ENCODE measurements at places on chromosomes 4 and X. TPM values are rescaled to one million over a fixed set of nuclear protein-coding genes. Genes with fewer than 3 reads are reported as not detected.

DNA sequence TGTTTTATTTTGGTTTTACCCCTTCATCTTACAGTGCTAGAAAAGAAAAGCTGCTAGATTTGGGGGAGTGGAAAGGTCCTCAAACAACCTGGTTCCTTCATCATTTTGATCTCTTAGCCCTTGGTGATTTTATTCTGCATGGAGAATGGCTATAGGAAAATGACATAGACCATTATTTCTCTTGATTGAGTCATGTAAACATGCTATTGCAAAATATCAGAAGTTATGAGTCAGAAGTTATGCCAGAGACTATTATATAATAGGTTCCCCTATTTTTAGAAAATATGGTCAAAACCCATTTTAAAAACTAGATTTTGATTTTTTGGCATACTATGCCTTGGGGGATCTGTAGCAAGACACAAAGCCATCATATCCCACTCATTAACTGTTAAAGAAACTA is 83.7 kb upstream of the FAM9C start:
- H3K27ac ChIP-seq, result no peak overlapping the region
- H3K4me3 ChIP-seq, result no peak overlapping the region
- H3K4me1 ChIP-seq, result no peaks in the 10 kb centered on the region
- no peaks in the 10 kb centered on the region for H3K36me3 ChIP-seq
- no peak for DNase-seq
- no peaks in the 10 kb centered on the region for H3K27me3 ChIP-seq

- DNase-seq, result no peak
- peaks cover 3% of the 10 kb centered on the region for H3K4me1 ChIP-seq
- peaks cover 2% of the 10 kb centered on the region for H3K27me3 ChIP-seq
- H3K4me3 ChIP-seq, result no peak overlapping the region
- H3K36me3 ChIP-seq, result no peaks in the 10 kb centered on the region
Observed at GRCh38 chr4:127601029-127601428, 31.7 kb upstream of the INTU start.

GRCh38 chrX:56782352-56782751 is 53.3 kb downstream of the NBDY start:
- DNase-seq, result no peak
- H3K27me3 ChIP-seq, result peaks cover 3% of the 10 kb centered on the region
- peaks cover 4% of the 10 kb centered on the region for H3K36me3 ChIP-seq
- no peak overlapping the region for H3K4me3 ChIP-seq

DNA sequence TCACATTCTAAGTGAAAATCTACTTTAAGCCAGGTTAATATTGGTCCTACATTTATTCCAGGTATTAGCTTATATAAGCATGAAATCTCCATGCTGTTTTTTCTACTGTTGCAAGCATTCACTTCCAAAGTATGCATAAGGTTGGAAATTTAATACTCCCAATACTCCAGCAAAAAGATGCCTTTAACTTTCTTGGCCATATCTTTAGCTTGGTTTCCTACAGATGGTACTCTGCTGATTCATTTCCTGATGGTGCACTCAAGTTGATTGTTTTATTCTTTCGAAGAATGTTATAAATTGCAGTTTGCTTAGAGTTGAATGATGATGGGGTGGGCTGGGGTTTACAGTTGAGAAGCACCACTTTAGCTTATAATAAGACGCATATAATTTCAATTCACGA is 330.2 kb downstream of the PTTG2 start:
- peaks cover 5% of the 10 kb centered on the region for H3K36me3 ChIP-seq
- no peak for DNase-seq
- no peaks in the 10 kb centered on the region for H3K4me1 ChIP-seq
- H3K4me3 ChIP-seq, result no peak overlapping the region
- no peaks in the 10 kb centered on the region for H3K27me3 ChIP-seq

DNA sequence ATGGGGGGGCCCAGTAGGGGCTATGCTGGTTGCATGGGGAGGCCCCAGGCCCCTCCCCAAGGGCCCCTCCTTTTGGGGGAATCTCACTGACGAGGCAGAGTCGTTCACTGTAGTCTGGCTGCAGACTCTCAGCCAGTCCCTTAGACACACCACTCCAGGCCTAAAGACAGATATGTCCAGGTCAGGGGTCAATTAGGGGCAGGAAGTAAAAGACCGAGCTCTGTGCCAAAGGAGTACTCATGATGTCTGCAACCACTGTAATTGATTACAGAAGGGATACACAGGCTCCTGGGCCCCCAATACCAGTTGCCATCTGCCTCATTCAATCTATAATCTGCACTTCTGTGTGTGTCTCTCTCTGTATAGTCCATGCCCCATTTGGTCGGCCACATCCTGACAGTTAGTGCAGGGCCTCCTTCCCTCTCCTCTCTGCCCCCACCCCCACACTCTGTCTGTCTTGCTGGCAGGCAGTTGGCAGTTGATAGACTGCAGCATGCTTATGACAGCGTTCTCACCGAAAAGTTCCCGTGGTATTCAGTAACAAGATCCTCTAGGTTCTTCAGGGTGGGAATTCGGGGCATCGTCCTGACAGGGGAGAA is 1.3 kb upstream of the CXorf65 start:
- peaks cover 22% of the 10 kb centered on the region for H3K4me1 ChIP-seq

GRCh38 chrX:129577473-129577872 is 37.4 kb downstream of the OCRL start:
- DNase-seq, result no peak
- no peaks in the 10 kb centered on the region for H3K4me1 ChIP-seq
- no peak overlapping the region for H3K27ac ChIP-seq
- H3K4me3 ChIP-seq, result no peak overlapping the region

- no peaks in the 10 kb centered on the region for H3K27me3 ChIP-seq
- DNase-seq, result no peak
- no peak overlapping the region for H3K4me3 ChIP-seq
- H3K36me3 ChIP-seq, result no peaks in the 10 kb centered on the region
- no peaks in the 10 kb centered on the region for H3K4me1 ChIP-seq
Observed at GRCh38 chrX:34877436-34877835, 65.2 kb upstream of the FAM47B start.

DNA sequence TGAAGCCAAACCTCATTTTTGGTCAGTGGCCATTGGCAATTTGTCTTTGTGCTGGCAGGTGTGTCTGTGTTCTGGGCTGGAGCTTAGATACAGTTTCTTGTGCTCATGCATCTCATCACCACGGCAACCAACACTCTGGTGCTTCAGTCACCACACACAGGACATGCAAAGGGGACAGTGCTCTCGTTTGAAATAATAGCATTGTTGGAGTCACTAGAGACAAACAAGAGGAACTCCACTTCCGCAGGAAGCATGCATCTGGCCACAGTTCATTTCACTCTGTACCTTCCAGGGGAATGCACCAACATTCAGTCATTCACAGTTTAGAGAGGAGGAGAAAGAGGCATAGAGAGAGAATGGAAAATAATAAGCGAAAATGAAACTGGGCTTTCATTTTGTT is 267.4 kb downstream of the ANK2 start:
- no peak overlapping the region for H3K4me3 ChIP-seq
- H3K4me1 ChIP-seq, result no peaks in the 10 kb centered on the region
- DNase-seq, result no peak
- H3K27me3 ChIP-seq, result peaks cover 9% of the 10 kb centered on the region

DNA sequence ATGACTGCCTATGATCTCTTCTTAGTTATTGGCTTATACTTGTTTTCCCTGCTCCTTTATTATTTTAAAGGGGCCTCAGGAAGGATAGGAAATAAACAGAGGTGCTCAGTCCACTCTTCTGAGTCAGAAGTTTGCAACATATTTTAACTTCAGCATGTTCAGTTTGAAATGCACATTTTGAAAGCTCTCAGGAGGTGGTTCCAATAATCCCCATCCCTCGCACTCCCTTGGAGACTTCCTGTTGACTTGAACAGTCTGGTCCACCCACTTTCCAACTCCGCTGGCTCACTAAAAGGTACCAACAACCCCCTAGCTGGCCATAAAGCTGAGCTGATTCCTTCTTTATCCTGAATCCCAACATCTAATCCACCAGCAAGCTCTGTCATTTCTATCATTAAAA is 78.3 kb upstream of the DUSP21 start:
- H3K36me3 ChIP-seq, result no peaks in the 10 kb centered on the region
- H3K4me1 ChIP-seq, result no peaks in the 10 kb centered on the region
- no peak overlapping the region for H3K4me3 ChIP-seq
- no peaks in the 10 kb centered on the region for H3K27me3 ChIP-seq
- DNase-seq, result no peak
- H3K27ac ChIP-seq, result no peak overlapping the region

- H3K27ac ChIP-seq, result peak overlapping the region; percentile 64
- H3K4me1 ChIP-seq, result no peaks in the 10 kb centered on the region
- no peaks in the 10 kb centered on the region for H3K27me3 ChIP-seq
- no peaks in the 10 kb centered on the region for H3K36me3 ChIP-seq
- no peak overlapping the region for H3K4me3 ChIP-seq
- DNase-seq, result no peak
Observed at GRCh38 chrX:46376246-46376885, 168.9 kb downstream of the ZNF674 start.

GRCh38 chrX:123869488-123869887 is 9.6 kb downstream of the XIAP start:
- H3K36me3 ChIP-seq, result no peaks in the 10 kb centered on the region
- DNase-seq, result no peak

GRCh38 chrX:41381685-41382084 is 47.7 kb downstream of the DDX3X start:
- no peak overlapping the region for H3K4me3 ChIP-seq
- H3K4me1 ChIP-seq, result no peaks in the 10 kb centered on the region
- no peaks in the 10 kb centered on the region for H3K36me3 ChIP-seq

DNA sequence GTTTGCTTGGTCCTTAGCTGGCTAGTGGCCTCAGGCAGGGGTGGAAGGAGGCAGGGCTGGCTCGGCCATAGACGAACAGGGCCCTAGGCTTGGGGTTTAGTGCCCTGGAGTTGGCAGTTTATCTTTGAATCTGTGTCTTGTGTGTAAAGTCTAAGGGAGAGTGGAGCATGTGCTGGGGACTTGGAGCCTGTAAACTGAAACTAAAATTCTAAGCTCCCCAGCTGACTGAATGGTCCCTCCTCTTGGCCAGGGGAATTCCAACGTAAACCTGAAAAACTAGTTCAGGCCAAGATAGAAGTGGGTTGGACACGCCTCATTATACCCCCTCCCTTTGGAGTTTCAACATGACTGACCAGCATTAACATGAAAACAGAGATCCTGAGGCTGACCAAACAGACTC is 46.1 kb upstream of the GPR78 start:
- H3K36me3 ChIP-seq, result peaks cover 4% of the 10 kb centered on the region
- DNase-seq, result no peak
- H3K27ac ChIP-seq, result no peak overlapping the region
- H3K27me3 ChIP-seq, result no peaks in the 10 kb centered on the region

DNA sequence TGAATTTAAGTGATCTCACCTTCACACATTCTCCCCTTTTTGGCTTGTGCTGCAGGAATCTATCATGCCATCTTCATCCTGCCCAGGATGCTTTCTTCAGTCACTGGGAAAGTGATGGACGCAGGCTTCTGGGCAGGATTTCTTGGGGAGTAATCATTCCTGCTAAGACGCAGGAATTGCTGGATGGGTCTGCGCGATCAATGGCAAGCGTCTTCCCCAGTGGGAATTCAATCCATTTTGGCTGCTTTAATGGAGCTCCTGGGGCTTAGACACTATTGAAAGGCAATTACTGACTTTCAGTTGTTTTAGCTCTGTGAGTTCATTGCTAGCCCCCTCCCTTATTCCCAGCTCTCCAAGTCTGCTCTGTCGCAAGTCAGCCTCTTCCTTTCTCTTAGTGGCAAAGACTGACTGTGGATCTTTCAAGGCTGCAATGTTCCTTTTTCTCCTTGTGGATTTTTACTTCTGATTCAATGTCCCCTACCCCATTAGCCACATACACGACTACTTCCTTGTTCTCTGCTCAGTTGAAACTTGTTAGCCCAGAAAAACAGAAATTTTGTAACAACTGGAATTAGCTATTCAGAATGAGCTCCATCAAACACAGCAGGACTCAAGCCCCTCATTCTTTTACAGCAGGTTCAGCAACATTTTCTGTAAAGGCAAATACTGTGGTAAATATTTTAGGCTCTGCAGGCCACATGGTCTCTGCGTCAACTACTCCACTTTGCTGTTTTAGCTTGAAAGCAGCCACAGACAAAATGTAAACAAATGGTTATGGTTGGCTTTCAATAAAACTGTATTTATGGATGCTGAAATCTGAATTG is 154.9 kb downstream of the ASB9 start:
- DNase-seq, result peak; percentile 37
- no peak overlapping the region for H3K4me3 ChIP-seq
- H3K4me1 ChIP-seq, result peaks cover 7% of the 10 kb centered on the region
- no peak overlapping the region for H3K27ac ChIP-seq
- H3K36me3 ChIP-seq, result no peaks in the 10 kb centered on the region
- no peaks in the 10 kb centered on the region for H3K27me3 ChIP-seq

GRCh38 chr4:72484981-72485380 is 84.0 kb downstream of the ADAMTS3 start:
- DNase-seq, result no peak
- no peak overlapping the region for H3K27ac ChIP-seq
- H3K27me3 ChIP-seq, result no peaks in the 10 kb centered on the region
- no peak overlapping the region for H3K4me3 ChIP-seq
- H3K36me3 ChIP-seq, result no peaks in the 10 kb centered on the region

DNA sequence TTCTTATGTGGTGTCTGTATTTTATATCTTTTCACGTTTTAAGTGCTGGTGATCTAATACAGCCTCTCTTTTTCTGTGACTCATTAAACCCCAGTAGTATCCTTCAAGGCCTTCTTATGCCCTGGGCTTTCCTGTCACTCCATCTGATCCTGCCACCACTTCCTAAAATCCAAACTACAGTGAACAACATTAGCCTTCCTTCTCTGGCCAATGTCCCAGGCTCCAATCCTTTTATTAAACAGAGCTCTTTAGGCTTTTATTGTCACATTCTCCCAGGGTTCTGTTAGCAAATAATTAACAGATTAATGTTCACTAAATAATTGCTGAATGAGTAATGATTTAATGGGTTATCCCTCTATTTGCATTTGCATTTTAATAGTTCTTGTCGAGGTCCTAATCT is 47.9 kb upstream of the ITM2A start:
- H3K36me3 ChIP-seq, result no peaks in the 10 kb centered on the region
- H3K4me3 ChIP-seq, result no peak overlapping the region
- H3K27me3 ChIP-seq, result no peaks in the 10 kb centered on the region

DNA sequence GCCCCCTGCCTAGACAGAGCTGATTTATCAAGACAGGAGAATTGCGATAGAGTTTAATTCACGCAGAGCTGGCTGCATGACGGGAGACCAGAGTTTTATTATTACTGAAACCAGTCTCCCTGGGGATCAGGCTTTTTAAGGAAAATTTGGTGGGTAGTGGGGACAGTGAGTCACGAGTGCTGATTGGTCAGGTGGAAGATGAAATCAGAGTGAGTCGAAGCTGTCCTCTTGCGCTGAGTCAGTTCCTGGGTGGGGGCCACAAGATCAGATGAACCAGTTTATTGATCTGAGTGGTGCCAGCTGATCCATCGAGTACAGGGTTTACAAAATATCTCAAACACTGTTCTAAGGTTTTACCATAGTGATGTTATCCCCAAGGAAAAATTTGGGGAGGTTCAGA is 36.6 kb downstream of the MYOZ2 start:
- no peaks in the 10 kb centered on the region for H3K36me3 ChIP-seq
- no peak overlapping the region for H3K27ac ChIP-seq
- no peak overlapping the region for H3K4me3 ChIP-seq
- H3K27me3 ChIP-seq, result no peaks in the 10 kb centered on the region
- DNase-seq, result no peak
- H3K4me1 ChIP-seq, result no peaks in the 10 kb centered on the region

Gene IL1RAPL2
- total RNA-seq, result 0.76 TPM

Gene LRP2BP
- 1.1 TPM for total RNA-seq
